GM04504 (cell line): ENCODE measurements at places on chromosomes 16 and 17.

DNA sequence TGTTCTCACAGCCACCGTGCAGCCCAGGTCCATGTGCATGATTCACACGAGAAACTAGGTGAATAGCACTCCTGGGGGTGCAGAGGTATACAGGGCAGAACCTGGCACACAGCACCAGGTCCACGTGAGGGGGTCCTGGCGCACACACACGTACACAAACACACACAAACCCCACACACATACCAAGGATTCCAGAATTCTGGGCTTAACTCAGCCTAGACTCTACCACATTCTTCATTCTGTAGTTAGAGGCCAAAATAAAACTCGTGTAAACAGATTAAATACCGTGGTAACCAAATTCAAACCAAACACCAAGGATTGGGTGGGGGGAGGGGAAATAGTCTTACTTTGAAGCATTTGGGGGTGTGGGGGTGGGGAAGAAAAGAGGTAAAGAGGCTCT, 58.5 kb downstream of the XYLT1 start:
- no peak for DNase-seq

DNA sequence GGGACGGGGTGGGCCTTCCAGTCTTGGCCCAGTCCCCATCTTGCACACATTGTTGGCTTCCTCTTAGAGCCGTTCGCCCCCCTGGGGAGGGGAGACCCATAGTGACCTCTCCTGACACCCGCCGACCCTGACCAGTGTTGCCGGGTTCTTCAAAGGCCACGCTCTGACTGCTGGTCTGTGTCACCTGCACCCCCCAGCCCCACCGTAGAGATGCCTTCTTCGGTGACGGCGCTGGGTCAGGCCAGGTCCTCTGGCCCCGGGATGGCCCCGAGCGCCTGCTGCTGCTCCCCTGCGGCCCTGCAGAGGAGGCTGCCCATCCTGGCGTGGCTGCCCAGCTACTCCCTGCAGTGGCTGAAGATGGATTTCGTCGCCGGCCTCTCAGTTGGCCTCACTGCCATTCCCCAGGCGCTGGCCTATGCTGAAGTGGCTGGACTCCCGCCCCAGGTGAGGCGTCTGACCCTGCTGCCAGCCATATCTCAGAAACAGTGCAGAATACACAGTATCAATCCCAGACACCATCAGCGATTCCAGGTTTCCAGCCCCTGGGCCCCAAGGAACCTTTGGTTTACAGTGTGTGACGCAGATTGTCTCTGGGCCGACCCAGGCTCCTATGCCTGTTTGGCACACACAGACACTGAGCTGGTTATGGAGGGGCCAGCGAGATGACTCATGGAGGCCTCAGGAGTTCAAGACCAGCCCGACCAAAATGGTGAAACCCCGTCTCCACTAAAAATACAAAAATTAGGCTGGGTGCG, 1.3 kb downstream of the SLC26A11 start:
- DNase-seq, result no peak

GRCh38 chr16:50812876-50813466, 71.1 kb downstream of the CYLD start:
- no peak for DNase-seq

GRCh38 chr17:74601944-74602572, 10.0 kb upstream of the CD300LD start:
- peak; percentile 3 for DNase-seq

DNA sequence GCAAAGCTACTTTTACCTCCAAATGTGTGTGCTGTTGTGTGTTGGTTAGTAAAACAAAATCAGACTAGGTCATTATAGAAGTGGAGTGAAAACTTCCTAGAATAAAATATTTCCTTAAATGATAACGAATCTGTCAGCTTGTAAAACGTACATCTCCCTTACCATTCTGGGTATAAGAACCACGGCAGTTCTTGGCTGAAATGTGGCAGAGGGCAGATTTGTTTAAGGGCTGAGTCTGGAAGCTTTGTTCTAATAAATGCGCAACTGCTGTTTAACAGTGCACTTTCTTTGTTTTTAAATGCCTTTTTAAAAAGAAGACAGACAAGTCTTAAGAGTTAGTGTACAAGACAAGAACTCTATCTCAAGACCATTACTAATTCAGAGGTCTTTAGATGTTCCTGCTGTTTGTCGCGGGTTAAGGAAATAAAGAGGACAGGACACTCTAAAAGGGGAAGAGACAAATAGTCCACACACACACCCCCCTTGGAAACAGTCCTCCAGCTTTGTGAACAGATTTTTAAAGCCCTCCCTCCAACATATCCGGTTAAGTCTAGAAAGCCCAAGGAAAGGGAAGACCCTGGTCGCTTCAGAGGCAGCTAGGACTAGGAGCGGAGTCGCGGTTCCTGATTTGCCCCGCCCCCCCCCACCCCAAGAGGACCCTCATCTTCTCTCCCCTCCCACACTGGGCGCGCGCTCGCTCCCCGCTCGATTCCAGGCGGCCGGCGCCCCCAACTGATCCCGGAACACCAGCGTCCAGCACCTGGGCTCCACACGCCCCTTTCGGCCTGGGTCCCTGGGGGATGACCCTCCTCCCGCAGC, 658 bp downstream of the SYNRG start:
- no peak for DNase-seq

- no peak for DNase-seq
Measured at GRCh38 chr16:55832425-55832772, 497 bp downstream of the CES1 start.

GRCh38 chr17:57993471-57994365, 5.7 kb upstream of the VEZF1 start:
- no peak for DNase-seq

GRCh38 chr16:65681406-65681805, 559.5 kb upstream of the CDH11 start:
- no peak for DNase-seq

DNA sequence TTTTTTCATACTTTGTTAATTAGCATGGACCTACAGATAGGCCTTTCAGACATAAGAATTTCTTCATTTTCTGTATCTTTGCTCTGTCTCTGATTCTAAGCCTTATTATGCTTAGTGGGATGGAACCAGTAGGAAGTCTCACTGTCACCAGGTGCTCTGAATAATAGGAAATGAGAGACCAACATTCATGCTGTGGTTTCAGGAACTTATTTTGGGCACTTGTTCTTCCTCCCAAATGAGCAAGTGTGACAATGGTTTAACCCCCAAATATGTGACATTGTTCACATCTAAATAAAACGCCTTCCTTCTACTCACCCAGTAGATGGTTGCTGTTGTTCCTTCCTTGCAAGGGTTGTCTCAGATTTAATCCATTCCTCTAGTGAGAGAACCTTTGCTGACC, 100.2 kb downstream of the SYCE1L start:
- DNase-seq, result no peak

GRCh38 chr17:75596320-75597087, 8.9 kb downstream of the MYO15B start:
- no peak for DNase-seq

DNA sequence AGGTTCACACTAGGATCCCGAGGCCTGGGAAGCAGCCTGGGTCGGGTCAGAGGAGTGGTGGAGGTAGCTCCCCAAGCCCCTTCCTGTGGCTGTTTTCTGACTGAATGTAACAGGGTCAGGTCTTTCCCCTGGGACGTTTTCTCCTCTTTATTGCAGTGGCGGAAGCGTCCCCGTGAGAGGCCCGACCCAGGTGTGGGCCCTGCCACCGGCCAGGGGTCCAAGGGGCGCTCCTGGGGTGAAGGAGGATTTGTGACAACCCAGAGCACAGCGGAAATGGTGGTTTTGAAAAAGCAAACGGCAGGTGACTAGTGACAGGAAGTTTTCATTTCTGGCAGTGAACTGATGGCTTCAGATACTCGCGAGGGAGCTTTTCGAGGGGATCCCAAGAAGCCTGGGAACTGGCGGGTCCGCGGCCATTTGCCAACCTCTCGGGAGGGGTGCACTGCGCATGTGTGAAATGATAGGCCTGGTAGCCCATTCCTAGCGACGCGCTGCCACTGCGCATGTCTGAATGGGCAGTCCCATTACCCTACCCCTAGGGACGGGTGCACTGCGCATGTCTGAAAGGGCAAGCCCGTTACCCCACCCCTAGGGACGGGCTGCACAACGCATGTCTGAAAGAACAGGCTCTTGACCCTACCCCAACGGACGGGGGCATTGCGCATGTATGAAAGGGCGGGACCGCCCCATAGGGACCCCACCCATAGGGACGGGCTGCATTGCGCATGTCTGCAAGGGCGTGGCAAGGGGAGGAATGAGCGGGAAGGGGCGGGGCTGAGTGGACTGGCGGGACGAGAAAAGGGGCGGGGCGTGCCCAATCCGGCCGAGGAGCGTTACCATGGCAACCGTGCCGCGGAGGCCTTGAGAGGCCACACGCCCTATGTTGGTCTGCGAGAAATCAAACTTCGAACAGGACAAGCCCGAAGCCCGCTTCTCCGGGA, 1747.9 kb downstream of the TP53TG3F start:
- DNase-seq, result no peak

DNA sequence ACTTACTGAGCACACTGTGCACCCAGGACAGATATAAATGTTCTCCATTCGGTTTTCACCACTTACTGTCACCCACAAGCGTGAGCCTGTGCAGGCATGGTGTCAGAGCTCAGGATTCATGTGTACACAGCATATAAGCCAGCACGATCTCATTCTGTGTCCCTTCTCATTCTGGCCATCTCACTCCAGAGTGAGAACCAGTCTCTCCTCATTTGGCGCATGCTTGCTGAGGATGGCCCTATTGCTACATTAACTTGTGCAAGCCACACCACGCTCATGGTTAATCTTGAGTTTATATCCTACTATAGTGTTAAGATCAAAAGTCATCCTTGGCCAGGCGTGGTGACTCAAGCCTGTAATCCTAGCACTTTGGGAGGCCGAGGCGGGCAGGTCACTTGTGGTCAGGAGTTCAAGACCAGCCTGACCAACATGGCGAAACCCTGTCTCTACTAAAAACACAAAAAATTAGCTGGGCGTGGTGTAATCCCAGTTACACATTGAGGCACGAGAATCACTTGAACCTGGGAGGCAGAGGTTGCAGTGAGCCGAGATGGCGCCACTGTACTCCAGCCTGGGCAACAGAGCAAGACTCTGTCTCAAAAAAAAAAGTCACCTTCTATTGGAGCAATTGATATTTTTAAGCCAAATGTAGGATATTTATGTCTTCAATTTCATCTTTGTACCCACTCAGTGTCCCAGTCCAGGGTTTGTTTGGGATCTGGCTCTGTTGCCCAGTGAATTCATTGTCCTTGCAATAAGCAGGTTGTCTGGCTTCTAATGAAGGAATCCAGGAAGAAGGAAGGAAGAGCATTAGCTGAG, 20.9 kb downstream of the SOCS1 start:
- DNase-seq, result no peak

DNA sequence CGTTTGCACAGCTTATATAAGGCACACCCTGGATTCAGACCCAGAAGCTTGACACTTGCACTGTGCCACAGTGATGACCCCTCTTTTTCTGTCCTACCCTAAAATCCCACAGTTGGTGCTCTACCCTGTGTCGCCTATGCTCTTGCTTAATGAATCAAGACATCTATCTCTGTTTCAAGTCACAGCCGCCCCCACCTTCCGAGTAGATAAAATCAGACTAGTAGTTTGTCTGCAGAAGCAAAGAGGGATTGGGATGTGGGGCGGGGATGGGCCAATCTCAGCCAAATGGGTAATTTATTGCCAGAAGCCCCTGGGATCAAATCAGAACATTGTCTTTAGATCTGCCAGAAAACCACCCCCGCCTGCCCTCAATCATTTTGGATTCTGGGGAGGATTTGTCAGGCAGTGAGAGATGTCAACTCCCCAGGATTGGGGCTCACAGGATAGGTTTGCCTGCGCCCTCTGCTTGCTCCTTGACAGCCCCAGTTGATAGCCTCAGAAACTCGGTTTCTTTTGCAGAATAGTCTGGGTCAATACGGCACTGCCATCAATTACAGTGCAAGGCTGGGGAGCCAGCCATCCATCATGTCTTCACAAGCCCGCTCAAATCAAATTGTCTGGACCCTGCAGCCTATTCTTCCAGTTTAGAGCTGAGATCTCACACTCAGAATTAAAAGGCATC, 520.8 kb downstream of the GRIN2A start:
- DNase-seq, result no peak

DNA sequence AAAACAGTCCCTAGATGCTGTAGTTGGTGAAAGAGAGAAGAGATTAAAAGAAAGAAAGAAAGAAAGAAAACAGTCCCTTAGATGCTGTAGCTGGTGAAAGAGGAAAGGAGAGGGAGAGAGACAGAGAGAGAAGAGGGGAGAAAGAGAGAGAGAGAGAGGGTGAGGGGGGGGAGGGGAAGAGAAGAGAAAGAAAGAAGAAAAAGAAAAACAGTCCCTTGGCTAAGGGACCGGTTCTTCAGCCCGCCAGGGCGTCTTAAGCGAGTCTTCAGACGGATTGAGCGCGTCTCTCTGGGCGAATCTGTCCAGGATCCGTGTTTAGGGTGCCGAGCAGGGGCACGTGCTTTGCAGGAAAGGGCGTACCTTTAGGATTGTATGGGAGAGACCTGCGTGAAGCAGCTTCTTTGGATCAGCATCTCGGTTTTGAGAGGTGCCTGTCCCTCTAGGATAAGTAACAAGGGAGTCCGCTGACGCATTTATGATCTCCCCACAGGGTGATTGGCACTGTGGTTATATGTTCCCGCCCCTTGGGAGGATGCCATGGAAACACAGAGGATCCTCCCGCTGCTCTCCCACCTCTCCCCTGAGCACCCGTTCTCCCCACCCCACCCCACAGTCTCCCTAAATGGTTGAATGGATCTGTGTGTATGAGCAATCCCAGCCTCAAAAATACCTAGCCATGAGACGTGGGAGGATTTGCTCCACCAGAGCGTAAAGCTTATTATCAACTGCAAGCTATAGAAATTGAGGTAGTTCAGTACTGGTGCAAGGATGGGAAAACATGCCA, 16.7 kb downstream of the GNGT2 start:
- peak; percentile 24 for DNase-seq

DNA sequence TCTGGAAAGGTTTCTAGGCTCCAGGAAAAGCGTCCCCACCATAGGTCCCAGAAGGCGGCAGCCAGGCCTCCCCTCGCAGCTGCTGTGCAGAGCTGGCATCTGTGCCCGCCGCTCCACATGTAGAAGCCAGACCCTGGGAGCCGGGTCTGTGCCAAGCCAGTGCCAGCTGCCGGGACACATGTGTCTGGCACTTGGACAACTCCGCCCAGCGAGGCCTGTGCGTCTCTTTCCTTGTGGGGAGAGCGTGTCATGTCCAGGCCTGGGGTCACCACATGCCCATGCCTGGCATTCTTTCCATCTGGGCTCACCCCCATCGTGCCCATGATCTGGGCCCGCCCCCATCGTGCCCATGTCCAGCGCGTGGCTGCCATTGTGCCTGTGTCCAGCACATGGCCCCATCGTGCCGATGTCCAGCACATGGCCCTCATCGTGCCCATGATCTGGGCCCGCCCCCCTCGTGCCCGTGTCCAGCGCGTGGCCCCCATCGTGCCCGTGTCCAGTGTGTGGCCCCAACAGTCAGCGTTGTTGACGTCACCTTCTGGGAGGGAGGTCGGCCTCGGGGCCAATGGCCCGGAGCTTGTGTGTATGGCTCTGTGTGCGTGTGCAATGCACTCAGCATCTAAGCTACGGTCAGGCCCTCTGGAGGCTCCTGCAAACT, 13.3 kb upstream of the ACSF3 start:
- no peak for DNase-seq

GRCh38 chr16:9438991-9439390, 347.5 kb downstream of the HAPSTR1 start:
- no peak for DNase-seq
